ENCODE measurements at places on chromosomes 13 and 19. TPM values are rescaled to one million over a fixed set of nuclear protein-coding genes. Genes with fewer than 3 reads are reported as not detected.

The EDNRB gene
- not detected for total RNA-seq

- DNase-seq = no peak
Observed at GRCh38 chr13:30418717-30419459, 3.4 kb upstream of the UBE2L5 start.

DNA sequence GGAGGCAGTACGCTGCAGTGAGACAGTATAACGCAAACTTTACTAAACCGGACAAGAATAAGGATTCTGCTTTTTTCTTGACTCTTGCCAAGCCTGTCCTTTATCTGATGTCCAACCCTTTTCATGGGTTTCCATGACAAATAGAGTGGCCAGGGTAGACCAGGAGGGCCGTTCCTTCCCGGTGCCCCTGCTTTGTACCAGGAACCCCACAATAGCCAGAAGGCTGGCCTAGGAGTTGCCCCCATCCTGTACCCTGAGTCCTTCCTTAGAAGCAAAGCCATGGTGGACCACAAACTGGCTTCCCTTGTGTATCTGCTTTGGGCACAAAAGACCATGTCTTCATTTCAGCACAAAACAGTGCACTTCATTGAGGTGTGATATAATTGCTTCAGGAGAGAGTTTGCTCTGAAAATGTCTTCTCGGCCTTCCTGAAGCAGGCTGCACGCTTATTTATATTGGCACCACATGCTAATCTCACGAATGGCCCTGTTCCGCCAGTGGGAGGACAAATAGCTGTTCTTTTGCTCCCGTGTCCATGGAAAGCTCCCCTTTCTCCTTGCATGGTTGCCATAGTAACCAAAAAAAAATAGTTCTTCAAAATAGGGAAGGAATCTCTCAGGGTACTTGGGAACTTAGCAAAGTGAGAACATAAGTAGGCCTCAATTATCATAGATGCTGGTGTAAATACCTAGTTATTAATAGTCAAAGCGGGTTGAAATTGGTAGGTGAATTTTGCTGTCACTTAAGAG, 222.1 kb downstream of the ZIC5 start:
- no peak for DNase-seq

GRCh38 chr19:45251452-45252354, 632 bp downstream of the MARK4 start:
- DNase-seq = peak; percentile 21

The FPR1 gene
- total RNA-seq = not detected

- DNase-seq = no peak
Observed at GRCh38 chr13:113996912-113997745, 23.3 kb upstream of the C13orf46 start.

DNA sequence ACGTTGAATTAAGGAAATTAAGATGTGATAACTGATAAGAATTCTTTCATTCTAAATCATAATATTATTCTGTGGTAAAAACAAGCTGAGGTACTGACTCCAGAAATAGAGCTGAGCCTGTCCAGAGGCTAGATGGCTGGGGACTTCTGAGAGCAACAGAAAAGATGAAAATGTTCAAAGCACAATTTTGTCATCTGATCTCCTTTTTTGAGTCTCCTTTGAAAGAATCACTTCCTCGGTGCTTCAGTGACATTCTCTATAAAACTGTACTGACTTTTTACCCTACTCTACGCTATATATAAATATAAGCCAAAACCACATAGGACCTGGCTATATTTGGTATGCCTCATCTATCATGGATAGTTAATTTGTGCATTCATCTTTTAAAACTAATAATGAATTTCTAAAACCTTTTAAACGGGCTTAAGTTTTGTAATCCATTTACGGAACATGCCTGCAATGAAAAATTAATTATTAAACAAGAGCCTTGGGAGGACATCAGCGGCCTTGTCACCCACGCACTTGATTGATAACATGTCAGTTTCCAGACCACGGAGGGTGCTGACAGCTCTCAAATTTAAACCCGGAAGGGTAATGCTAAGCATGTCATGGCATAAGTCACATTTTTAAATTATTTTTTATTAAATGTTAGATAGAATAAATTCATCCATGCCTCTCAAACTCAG, 235.5 kb downstream of the PCDH9 start:
- no peak for DNase-seq

GRCh38 chr13:99352351-99353245, 45.4 kb upstream of the GPR183 start:
- peak; percentile 61 for DNase-seq

- no peak for DNase-seq
Observed at GRCh38 chr19:15895876-15896430, 1.9 kb downstream of the CYP4F2 start.

DNA sequence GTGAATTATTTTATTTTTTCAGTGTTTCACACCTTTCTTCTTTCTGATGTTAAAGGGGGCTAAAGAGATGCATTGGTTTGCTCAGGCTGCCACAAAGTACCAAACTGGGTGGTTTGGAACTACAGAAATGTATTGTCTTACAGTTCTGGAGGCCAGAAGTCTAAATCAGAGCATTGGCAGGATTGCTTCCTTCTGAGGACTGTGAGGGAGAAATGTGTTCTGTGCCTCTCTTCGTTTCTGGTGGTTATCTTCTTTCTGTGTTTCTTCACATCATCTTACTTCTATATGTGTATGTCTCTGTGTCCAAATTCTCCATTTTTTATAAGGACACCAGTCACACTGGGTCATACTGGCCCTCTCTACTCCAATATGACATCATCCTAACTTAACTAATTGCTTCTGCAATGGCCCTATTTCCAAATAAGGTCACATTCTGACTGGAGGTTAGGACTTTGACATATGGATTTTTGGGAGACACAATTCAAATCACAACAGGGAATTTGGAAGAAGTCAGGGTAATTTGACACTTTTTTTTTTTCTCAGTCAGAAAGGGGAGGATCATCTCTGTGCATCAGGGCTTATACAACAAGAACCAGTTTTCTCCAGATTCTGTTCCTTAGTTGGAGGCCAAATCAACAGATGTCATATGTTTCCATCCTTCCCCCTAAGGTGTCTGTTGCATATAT, 188.2 kb downstream of the KCNRG start:
- no peak for DNase-seq

- no peak for DNase-seq
Observed at GRCh38 chr19:35380450-35381124, 9.7 kb downstream of the GPR42 start.

The CCDC169 gene
- 0.70 TPM for total RNA-seq
